ENCODE measurements at places on chromosomes 5 and 9.
A peak's percentile ranks its signal among the peaks of the same experiment; 100 is the strongest.

GRCh38 chr5:146641941-146642340 lies 126.0 kb upstream of the GPR151 start:
- no peak for DNase-seq

DNA sequence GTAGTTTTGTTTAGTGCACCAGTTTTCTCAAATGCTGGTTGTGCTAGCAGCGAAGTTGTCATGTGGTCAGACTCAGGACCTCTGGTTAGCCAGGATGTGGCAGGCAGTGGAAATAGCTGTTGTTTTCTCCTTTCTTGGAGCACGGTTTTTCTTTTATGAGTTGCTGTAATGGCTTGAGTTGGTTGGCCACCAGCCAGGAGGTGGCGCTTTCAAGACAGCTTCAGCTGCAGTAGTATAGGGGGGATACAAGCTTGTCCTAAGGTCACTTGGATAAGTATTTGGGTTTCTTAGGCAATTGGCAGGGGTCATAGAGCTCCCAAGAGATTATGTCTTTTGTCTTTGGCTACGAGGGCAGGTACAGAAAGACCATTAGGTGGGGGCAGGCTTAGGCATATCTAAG lies 274.2 kb upstream of the TARS1 start:
- no peak for DNase-seq

GRCh38 chr5:65892801-65893200 lies 33.6 kb upstream of the ERBIN start:
- DNase-seq, result no peak

GRCh38 chr5:88734191-88734640 lies 148.8 kb downstream of the MEF2C start:
- DNase-seq, result peak; percentile 14

- no peak for DNase-seq
Measured at GRCh38 chr5:41683181-41683580, 172.8 kb upstream of the PLCXD3 start.

DNA sequence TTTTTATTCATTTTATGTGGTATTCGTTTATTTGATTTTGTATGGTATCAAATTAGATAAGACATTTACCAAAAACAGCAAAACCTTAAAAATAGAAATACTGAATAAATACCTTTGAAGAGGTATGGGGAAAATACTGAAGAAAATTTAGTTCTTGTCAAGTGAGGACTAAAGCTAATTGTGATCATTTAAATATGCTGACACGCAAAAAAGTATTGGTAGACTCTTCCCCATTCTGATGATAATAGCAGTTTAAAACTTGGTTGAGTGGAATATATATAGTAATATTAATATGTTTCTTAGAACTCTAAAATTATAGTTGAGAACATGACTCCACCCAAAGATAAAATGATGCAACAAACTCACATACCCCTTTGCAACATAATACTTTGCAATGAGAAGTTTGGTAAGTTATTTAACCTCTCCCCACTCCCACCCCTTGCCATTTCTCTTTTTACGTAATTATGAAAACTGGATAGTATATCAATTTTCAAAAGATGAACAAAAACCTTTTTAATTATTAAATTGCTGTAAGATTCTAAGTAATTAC lies 30.1 kb upstream of the SNX24 start:
- no peak for DNase-seq

DNA sequence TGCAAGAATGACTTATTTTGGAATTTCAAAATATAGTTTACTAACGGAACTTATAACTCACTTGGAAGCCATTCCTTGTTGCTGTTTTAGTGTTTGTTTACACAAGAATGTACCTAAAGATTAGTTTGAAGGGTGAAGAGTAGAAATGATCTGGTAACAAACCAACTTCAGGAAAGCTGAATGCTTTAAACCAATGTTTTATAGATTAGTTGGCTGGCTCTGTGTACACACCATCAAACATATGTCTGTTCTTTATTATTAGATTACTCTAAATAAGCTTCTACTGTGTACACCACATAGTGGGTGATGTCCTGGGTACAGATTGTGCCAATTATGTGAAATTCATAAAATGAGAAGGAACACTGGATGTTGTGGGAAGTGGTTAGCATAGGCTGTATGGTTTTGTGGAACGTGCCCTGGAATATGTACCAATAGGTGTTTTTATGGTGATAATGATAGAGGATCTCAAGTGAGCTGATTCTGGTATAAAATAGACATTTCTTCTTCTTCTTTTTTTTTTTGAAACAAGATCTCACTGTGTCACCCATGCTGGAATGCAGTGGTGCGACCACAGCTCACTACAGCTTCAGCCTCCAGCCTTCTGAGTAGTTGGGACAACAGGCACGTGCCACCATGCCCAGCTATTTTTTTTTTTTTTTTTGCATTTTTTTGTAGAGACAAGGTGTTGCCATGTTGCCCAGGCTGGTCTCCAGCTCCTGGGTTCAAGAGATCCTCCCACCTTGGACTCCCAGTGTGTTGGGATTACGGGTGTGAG lies 109.3 kb upstream of the DHFR start:
- DNase-seq, result no peak
